ENCODE measurements at places on chromosomes 2 and 18.

DNA sequence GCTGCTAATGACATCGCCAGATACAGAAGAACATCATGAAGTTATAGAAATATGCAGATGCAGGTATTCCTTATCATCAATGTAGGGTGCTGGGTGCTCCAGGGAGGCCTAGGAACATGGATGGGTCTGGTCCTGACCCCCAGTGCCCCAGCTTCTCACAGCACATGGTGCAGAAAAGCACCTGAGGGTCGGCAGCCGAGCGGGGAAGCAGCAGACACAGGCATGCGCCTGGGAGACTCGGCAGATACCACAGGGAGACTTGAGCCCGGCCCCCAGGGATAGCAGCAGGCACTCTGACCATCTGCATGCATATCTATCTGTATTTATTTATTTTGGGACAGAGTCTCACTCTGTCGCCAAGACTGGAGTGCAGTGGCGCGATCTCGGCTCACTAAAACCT, 43.2 kb downstream of the TMEM18 start:
- DNase-seq, result no peak

- DNase-seq, result no peak
Observed at GRCh38 chr18:31436825-31437224, 10.7 kb upstream of the DSG3 start.

- DNase-seq, result no peak
Observed at GRCh38 chr2:47360927-47361326, 42.0 kb upstream of the MSH2 start.

GRCh38 chr2:192010073-192010472, 163.2 kb upstream of the CAVIN2 start:
- DNase-seq, result no peak

GRCh38 chr2:85419009-85419675, 628 bp downstream of the SH2D6 start:
- DNase-seq, result no peak
